NCI-H82 (cell line): ENCODE measurements at places on chromosomes 2 and 18.

DNA sequence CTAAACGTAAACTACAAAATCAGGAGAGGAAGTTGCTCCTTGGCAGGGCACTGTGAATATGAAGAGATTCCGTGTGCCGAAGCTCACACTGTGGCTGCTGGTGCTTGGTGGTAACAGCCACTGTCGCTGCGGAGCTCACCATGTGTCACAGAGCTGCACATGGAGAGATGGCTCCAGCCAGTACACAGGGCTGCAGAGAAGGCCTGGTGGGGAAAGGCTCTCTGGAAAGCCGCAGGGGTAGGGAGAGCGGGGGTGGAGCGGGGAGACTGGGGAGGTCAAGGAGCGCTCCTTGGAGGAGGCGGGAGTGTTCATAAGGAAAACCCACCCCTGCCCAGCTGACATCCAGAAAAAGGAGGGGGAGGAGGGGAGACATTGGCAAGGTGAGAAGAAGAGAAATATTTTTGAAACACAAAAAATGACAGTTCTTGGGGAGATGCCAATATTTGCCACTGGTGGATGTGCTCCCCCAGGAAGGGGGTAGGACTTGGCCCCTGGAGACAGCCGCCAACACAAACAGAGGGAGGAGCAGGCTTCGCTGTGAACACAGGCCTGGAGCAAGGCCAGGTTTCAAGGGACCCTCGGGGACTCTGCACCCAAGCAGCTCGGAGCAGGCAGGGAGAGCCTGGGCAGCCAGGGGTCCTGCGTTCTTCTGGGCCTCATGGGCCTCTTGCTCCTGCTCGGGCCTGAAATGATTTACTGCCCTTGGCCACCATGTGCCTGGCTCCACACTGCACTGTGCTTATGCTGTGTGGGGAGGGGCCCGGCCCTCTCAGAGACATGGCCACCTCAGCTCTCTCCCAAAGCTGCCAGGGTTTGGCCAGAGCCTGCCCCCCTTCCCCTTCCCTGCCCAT, 102.6 kb upstream of the GLI2 start:
- no peak for DNase-seq

GRCh38 chr2:20372896-20373640, 22.4 kb upstream of the PUM2 start:
- no peak for DNase-seq

- DNase-seq: no peak
These were observed 158.4 kb downstream of the NDUFA10 start for GRCh38 chr2:239866778-239867177.

DNA sequence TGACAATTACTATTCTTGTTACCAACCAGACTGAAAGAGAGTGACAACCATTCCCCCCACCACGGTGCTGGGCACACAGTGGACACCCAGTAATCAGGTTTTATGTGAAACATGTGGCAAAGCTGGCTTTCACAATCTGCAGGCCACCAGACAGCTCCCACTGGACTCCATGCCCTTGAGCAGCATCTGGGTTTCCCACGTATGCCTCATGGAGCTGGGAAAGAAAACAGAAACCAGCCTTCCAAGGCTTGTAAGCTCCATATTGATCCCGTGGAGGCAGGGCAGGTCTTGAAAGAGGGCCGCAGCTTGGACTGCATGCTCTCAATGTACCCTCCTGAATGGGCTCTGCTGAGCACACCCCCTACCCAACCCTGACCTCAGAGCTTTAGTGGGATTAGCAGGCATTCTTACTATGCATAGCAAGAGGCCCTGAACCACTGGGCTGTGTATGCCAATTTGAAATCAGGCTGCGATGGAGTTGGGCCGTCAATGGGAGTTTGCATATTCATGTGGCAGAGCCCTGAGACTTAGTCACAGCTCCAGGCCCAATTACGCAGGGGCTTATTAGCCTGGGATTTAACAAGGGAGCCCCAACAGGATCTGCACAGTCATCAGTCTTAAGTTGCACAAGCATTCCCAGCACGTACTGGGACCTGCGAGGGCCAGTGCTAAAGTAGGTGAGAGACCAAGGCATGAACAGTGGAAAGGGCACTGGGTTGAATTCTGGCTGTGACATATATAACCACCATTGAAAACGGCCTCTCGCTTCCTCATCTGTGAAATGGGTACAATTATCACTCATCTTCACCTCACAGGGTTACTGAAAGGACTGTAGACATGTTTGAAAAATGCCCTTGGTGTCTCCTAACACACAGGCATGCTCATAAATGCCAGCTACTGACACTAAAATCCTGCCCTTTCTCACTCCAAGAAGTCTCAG, 10.5 kb downstream of the C1QL2 start:
- peak; percentile 9 for DNase-seq

GRCh38 chr2:44285174-44285573, 9.9 kb downstream of the SLC3A1 start:
- no peak for DNase-seq

DNA sequence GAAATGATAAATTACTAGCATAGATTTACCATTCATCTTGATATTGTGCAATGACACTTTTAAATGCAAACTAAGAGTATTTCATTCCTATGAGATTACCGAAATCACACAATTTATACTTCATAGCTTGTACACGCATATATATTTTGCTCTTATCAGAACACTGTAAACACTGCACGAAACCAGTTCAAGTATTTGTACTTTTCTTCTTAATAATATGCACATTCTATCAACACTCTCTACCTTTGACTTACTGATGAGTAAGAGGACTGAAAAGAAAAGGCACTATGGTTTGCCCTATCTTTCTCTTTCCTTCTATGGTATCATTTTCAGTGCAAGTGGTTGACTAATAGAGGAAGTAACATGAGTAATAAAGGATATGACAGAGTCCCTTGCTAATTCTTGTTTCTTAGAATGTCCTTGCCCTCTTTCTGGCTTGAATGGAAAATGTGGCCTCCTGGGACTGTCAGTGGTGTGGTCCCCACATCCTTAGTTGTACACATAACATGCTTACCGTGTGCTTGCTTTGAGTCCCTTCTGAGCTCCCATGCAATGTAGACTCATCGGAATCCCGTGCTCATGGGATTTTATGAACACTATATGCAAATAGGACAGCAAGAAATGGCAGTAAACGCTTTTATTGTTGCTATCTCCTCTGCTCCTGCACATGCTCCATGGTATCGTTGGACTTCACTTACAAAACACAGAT, 363.5 kb upstream of the TNP1 start:
- no peak for DNase-seq

DNA sequence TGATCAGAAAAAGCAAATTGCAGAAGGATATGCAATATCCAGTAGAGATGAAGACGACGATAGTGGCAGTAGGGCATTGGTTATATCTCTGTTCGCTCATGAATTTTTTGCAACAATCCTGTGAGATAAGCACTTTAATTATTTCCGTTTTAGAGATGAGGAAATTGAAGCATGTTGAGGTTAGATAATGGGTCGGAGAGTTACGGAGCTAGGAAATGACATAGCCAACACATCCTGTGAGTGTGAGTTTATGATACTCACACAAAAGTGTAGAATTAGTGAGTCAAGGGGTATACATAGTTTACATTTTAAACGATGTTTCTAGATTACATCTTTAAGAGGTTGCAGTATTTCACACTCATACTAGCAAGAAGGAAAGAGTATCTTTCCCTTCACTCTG, 123.1 kb upstream of the ARL4C start:
- DNase-seq: no peak

DNA sequence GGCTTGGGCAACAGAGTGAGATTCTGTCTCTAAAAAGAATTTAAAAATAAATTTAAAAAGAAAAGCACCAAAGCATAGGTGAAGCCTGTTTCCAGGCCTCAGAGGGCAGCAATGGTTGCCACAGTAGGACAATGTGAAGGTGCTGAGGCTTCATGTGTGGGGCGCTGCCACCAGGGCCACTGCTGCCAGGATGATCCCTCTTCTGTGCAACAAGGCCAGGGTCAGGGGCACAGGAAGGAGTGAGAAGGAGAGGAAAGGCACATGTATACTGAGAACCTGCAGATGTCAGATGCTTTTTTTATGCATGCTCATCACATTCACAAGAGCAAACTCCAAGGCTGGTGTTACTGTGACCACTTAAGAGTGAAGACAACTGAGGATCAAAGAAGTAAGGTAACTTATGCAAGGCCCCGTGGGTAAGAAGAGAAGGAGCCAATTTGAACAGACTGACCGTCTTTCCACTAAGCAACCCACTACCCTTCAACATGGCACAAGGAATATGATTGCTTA, 79.7 kb upstream of the ACKR3 start:
- no peak for DNase-seq

DNA sequence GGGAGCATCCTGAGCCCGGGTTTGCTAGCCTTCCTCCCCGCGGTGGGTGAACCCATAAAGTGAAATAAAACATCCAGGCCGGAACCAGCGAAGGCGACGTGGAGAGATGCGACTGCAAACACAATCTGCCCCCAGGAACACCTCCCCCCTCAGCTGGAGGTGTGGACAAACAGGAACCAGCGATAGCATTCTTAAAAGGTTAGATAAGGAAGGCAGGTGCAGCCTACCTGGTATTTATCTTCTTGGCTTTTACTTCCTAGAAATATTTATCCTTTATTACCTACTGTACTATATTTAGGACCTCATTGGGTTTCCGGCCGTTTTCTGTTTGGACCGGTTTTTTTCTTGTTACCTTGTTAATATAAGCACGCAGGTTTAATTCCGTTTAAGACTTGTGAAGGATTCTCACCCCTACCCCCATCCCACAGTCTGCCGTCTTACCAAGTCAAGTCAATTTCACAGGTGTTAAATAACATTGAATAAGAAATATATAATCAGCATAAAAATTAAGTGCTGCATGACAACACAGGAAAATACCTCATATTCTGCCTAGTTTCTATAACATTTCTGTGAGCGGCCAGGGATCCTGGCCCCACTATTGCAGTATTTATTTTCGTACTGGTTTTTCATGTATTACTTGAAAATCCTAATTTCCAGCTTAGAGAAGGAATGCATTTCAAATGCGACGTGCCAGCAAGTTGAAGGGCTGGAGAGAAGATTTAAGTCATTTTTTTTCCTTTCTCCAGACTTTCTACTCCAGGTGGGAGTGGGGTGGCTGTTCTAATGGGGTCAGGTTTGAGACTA, 224.0 kb upstream of the ID2 start:
- no peak for DNase-seq

DNA sequence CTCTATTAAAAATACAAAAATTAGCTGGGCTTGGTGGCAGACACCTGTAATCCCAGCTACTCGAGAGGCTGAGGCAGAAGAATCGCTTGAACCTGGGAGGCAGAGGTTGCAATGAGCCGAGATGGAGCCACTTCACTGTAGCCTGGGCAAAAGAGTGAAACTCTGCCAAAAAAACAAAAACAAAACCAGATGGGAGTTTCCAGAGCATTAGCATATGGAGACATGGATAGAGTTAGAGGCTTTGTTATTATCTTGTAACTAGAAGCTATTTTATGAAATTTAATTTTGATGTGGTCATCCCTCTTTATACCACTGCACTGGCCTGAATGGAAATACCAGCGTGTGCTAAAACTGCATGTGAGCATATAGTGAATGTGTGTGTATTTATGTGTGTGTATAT, 58.9 kb downstream of the TRAPPC8 start:
- no peak for DNase-seq

GRCh38 chr2:149155196-149155969, 116.9 kb downstream of the LYPD6B start:
- DNase-seq: no peak

- no peak for DNase-seq
These were observed 246.7 kb downstream of the DLGAP1 start for GRCh38 chr18:4208366-4208765.

GRCh38 chr2:20633001-20633400, 17.9 kb downstream of the HS1BP3 start:
- no peak for DNase-seq

- no peak for DNase-seq
These were observed 24.0 kb downstream of the RTN4 start for GRCh38 chr2:55026202-55026601.

- DNase-seq: no peak
These were observed 54.0 kb downstream of the EMILIN2 start for GRCh38 chr18:2900684-2901422.

DNA sequence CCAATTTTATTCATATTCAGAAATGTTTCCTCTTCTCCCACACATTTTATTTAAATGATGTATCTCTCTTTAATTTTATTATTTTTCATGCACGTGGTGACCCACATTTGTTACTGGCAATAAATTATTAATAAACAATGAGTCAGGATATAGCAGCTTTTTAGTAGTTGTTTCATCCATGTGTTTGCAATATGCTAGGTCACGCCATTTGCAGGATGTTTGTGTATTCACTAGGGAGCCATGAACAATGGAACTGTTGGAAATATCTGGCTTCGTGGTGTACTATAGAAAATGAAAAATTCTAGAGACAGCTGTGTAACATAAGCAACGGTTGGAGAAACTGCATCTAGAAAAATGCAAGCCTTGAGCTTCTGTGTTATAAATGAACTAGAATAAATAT, 176.0 kb upstream of the COL3A1 start:
- DNase-seq: no peak

DNA sequence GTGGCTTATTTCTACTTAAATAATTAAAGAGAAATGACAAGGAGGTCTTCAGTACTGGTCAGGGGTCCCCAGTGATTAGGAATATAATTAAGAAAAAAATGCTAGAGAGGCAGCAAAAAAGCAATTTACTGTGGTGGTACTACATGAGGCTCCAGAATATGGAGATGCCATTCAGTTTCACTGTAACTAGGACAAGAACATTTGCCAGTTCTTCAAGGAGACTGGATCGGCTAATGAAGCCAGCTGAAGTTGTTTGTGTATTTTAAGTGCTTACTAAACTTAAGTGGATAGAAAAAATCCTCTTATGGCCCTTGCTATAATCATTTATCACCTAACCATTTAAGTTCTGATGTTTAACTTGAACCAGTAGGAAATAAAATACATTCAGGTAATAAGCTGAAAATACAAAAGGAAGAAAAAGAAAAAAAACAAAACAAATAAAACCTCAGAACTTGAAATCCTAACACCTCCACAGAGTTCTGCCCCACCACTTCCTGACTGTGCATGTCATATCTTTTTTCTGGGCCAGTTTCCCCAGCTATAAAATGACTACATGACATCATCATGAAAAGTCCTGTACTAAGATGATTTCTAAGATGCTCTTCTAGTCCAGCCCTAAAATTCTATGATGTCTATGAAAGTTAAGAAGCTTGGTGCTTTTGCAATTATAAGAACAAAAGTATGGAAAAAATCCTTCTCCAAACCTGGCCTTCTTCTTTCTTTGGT, 98.0 kb downstream of the TRABD2A start:
- peak; percentile 78 for DNase-seq

GRCh38 chr2:187884003-187884402, 329.8 kb upstream of the TFPI start:
- no peak for DNase-seq

DNA sequence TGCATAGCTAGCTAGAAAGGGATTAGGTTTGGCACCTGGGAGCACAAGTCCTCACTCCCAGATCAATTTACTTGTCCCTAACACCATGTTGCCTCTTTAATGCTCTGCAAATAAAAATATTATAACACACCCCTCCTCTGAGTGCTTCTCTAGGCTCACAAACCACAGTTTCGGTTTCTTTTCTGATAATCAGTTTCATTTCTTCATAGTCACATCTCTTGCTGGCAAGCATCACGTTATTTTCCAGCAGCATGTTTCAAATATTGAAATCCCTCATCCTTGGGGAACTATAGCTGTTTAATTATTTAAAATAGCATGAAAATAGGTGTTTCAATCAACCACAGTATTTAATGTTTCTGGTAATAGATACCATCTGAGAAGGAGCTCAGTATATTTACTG, 13.9 kb upstream of the SMCHD1 start:
- DNase-seq: no peak

- no peak for DNase-seq
These were observed 187.6 kb upstream of the ARL4C start for GRCh38 chr2:234684466-234684865.

GRCh38 chr2:226791056-226791486, 8.5 kb downstream of the IRS1 start:
- peak; percentile 60 for DNase-seq
